Naive thymus-derived CD8-positive, alpha-beta T cell (primary cell): ENCODE measurements at places on chromosomes 5 and 9.

DNA sequence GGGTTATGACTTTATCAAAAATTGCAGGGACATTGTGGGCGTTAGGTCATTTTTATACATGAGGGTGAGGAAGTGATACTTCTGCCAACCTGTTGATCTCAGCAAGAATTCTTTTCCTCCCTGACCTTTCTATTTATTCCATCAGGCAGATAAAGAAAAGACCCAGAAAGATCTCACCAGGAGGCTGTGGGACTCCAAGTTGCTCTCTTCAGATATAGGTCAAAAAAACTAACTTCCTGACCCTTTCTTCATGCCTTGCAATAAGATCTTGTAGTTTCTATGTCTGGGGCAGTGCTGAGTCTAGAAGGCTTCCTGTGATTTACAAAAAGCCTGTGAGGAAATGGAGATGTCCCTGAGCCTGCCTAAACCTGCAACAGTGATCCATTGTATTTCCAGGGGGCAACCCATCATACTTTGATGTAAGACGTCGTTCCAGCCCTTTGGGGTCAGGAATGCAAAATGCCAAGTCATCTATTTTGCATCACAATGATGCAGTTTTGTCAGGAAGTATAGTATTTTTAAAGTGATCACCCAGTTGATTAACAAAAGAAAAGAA is 22.0 kb upstream of the PIK3R1 start:
- DNase-seq: no peak

GRCh38 chr9:91451431-91452270 is 28.0 kb upstream of the NFIL3 start:
- no peak for DNase-seq

- DNase-seq: no peak
These were observed 12.4 kb upstream of the PTGDS start for GRCh38 chr9:136964833-136965422.

DNA sequence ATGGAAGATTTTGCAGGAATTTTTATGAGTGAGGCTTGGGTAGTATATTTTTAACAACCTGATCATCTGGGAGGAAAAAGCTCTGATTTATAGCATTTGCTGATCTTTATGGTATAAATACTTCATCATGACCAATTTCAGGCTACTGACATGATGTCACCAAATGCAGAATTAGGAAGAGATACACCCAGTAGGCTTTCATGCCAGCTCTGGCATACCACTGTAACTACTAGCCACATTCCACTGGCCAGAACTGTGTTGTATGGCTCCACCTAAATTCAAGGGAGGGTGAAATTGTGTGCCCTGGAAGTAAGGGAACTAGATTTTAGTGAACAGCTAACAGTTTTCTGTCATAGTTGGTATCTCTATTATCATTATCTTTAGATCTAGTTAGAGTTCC is 17.6 kb downstream of the AP3S1 start:
- no peak for DNase-seq

- no peak for DNase-seq
These were observed 596 bp upstream of the CDC37L1 start for GRCh38 chr9:4678679-4679267.

DNA sequence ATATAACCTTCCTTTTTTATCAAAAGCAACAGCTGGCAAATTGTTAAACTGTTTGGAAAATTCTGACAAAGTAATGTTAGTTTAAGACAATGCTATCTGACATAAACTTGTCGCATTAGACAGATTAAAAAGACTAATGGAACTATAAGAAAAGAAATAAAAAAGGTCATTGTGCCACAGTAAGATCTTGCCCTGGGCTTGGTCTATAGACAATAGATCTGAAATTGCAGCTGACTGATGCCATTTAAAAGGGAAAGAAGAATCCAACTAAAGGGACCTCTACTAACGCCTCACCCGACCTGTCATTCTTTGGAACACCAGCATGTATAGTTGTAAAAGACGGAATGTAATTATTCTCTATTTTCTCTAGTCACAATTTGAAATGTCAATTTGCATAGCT is 644.4 kb upstream of the GRAMD2B start:
- DNase-seq: no peak

- no peak for DNase-seq
These were observed 36.7 kb downstream of the ANKRD31 start for GRCh38 chr5:75199946-75200345.

- no peak for DNase-seq
These were observed 2062.7 kb upstream of the CDH6 start for GRCh38 chr5:29130786-29131185.

GRCh38 chr9:90960941-90961340 is 159.3 kb downstream of the SYK start:
- DNase-seq: no peak

DNA sequence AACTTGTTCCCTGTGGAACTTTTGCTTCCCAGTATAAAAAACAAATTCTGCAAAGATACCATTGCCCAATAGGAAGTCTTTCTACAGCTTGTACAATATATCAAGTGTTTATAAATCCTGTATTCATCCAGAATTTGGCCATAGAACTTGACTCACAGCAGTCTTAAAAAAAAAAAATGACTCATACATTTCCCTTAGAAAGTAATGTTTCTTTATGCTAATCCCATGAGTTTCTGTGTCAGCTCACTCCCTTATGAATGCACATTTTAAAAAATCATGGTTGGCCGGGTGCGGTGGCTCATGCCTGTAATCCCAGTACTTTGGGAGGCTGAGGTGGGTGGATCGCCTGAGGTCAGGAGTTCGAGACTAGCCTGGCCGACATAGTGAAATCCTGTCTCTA is 89.3 kb upstream of the DMRT1 start:
- no peak for DNase-seq
